ENCODE measurements at places on chromosomes 1 and 21. TPM values are rescaled to one million over a fixed set of nuclear protein-coding genes. Genes with fewer than 3 reads are reported as not detected.

Gene KRTAP10-8
- not detected for total RNA-seq

Gene POGK
- 13.6 TPM for total RNA-seq

Gene SLX9
- total RNA-seq, result 14.5 TPM

Gene KCNA10
- not detected for total RNA-seq

Gene KCNN3
- 0.49 TPM for total RNA-seq

Gene GNAT2
- not detected for total RNA-seq

Gene FAM110D
- 1.1 TPM for total RNA-seq

Gene ZBED6
- total RNA-seq, result 7.0 TPM

Gene RAVER2
- total RNA-seq, result 5.3 TPM

Gene GBP5
- 0.60 TPM for total RNA-seq

GRCh38 chr1:150514260-150514659, 1.3 kb upstream of the FALEC start:
- DNase-seq, result no peak

DNA sequence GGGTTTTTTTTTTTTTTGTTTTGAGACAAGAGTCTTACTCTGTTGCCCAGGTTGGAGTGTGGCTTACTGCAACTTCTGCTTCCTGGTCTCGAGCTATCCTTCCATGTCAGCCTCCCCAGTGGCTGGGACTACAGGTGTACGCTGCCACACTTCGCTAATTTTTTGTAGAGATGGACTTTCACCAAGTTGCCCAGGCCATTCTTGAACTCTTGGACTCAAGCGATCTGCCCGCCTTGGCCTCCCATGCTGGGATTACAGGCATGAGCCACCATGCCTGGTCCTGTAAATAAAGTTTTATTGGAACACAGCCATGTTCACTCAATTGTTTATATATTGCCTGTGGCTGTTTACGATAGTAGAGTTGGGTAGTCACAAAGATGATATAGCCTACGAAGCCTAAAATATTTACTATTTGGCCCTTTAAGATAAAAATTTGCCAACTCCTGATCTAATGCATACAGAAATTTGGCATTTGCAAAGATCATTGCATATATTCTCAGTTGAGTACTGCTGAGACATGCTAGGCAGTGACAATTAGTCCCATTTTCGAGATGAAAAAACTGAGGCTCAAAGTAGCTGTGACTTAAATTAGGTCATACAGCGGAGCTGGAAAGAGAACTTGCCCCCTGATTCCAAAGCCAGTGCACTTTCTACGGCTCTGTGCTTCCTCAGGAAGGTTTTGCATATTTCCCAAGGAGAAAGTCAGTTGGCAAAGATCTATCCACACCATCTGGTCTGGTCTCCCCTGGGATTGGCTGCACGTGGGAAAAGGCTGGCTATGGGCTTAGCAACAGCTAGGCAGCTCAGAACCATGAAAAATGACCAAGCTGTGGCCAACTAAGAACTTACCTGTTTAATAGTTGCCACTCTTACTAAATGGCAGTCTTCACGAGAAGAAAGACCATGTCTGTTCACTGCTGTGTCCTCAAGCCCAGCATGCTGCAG, 19.4 kb downstream of the MECR start:
- DNase-seq, result no peak

DNA sequence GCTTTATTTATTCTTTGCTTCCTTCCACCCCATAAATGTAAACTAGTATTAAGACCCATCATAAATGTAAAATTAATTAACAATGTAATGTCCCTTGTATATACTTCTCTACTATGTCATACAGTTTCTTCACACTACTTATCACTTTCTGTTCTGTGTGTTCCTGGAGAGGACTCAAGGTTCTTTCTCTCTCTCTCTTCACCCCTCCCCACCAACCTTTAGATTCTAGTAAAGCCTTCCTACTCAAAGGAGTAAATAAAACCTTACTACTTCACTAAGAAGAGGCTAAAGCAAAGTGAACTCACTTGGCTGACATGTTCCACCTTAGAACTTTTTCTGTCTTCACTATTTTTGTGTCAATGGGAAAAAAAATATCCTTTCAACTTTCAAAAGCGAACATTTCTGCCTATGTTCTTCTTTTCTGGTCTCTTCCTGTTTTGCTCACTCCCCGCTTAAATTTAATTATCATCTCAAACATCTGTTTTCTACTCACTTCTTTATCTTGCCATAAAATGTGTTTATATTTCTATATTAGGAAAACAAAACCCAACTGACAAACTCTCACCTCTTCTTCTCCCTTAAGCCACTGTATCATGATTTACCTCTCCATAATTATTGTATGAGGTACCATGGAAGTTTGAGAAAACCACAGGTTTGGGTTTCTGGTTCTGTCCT, 260.3 kb downstream of the DPYD start:
- no peak for DNase-seq

- no peak for DNase-seq
These were observed 39.2 kb downstream of the CNN3 start for GRCh38 chr1:94887603-94888171.

GRCh38 chr1:64703600-64703999, 41.3 kb upstream of the RAVER2 start:
- DNase-seq, result no peak

- DNase-seq, result no peak
These were observed 13.3 kb upstream of the ERICH3 start for GRCh38 chr1:74686928-74687327.

GRCh38 chr1:108817016-108817415, 39.9 kb downstream of the AKNAD1 start:
- no peak for DNase-seq

DNA sequence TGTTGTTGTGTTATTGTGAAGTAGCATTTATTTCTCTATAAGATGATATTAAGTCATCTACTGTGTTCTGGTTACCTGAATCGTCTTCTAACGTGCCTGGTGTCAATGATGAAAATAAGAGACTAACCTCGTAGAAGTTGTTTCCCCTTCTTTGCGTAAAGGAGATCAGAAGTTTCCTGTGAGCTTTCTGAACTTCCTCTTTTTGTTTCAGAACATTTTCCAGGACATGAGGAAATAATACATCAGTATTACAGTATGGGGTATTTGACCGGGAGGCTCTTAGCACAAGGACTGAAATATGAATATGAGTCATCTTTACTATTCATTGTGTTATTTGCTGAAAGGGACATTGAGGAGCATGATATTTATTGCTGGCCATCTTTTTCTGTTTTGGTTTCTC, 1.3 kb downstream of the ST6GALNAC3 start:
- DNase-seq, result no peak

DNA sequence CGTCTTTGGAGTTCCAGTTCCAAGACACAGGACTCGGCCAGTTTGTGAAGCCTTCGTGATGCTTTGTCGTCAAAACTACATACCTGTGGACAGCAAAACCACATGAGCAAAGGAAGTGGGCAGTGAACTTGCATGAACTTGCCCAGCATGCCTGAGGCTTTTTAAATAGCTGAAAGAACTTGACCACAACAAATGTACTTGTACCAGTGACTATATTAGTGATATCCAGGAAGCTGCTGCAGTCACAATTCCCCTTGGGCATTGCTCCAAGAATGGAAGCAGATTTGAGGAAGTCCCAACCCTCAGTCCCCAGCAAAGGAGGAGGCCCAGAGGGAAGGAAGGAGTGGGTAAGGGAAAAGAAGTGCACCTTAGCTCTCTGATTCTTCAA, 2.6 kb downstream of the FUCA1 start:
- DNase-seq, result no peak

GRCh38 chr1:205002705-205003104, 40.3 kb upstream of the CNTN2 start:
- DNase-seq, result no peak

DNA sequence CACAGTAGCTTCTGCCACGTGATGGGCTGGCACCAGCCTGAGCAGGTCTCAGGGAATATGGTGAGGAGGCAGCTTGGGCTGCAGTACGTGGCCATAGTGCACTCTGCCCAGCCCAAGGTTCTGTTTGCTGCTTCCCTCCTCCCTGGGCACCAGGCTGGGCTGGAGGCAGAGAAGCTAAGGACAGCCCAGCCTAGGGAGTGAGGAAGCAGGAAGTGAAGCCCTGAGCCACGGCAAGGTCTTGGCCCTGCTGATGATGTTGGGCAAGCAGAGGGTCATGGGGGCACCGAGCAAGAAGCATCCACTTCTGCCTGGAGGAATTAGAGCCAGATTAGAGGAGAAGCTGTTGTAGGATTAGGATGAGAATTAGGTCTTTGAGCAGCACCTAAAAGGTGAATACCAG, 326.7 kb upstream of the VAMP3 start:
- DNase-seq, result no peak

DNA sequence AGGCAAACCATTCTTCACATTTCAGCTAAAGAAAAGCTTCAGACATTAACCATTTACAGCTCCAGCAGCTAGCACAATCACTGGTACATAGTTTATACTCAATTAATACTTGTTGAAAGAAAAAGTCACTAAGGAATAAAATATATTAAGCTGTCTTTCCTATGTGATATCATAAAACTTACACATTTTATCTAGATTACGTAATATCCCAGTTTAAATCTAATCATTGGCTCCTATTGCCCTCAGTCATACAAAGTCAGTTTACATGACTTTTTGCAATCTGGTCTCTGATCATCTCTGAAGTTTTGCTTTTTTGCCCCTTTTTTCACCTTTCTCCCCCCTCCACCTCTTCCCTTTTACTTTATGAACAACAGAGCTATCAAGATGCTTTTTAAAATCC, 8.5 kb upstream of the PRRC2C start:
- no peak for DNase-seq

DNA sequence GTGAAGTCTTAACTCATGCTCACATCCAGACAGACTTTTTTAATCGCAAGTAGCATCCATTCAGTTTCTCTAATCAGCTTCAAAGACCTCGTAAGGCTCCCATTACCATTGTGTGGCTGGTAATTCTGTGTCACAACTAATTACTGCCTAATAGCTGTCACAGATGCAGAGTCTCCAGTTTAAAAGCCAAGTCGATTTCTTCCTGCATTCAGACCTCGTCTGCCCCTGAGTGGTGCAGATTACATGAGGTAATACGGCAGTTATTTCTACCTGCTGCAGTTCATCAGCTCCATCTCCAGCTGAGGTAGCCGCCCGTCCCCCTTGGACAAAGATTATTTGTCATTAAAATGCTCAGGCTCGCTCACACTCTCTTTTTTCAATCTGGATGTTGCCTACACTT, 34.4 kb upstream of the OLIG2 start:
- no peak for DNase-seq

DNA sequence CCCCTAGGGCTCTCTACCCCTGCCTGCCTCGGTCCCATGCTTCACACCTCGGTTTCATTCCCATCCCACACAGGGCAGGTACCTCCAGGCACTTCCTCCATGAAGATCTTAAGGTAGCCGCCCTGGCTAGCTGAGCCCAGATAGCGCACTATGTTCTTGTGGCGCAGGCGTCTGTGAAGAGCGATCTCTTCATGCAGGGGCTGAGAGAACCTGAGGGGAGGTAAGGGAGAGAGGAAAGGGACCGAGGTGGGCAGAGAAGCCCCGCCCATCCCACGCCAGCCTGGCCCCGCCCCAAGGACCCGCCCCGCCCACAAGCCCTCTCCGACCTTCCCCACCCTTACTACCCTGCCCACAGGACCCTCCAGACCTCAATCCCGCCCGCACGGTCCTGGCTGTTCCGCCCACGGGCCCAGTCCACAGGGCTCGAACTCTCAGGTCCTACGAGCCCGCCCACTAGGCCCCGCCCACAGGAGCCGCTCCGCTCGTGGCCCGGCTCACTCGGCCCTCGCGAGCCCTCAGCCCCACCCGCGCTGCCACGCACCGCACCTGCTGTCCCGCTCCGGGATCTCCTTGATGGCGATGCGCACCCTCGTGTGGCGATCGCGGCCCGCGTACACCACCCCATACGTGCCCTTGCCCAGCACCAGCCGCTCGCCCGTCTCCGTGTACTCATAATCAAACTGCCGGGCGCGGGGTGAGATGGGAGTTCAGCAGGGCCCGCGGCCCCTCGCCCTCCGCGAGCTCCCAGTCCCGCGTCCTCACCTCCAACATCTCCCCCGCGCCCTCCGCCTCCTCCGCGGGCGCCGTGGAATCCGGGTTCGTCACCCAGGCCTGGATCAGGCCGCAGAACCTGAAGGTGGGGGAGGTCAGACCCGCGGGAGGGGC, 6.4 kb downstream of the MAP3K6 start:
- DNase-seq, result no peak

DNA sequence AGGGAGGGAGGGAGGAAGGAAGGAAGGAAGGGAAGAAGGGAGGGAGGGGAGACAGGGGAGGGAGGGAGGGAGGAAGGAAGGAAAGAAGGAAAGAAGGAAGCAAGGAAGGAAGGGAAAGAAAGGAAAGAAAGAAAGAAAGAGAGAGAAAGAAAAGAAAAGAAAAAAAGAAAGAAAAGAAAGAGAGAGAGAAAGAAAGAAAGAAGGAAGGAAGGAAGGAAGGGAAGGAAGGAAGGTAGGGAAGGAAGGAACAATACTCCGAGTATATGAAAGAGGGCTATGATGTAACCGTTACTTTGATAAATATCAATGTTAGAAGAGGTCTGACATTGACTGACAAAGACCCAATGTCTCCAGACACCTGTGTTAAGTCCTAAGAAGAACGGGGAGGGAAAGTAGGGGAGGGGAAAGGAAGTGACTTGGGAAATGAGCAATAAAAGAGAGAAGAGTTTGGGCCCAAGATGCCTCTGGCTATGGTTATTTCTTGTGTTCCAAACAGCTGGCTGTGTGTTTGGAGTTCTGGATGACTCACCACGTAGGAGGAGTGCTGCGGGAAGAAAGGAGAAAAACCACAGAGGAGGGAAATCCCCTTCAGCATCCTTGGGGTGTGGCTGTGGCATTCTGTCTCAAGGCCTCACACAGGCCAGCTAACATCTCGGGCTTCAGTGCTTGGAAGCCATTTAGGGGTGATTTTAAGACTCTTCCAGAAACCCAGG, 37.0 kb upstream of the RXRG start:
- DNase-seq, result no peak

DNA sequence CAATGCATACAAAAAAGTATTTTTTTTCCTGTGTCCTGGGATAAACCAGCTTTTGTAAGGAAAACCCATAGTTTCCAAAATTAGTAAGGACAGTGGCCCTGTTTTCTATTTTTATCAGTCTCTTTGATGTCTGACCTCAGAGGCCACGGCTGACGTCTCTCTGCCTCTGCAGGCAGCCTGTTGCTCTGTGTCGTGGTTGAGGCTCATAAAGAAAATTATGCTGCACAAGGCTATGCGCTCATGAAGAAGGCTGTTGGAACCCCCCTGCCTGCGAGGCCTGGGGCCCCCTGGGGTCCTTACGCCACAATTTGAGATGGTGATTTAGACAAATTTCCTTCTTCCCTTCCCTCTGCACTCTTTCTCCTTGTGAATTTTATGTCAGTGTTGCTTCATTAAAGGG, 48.9 kb downstream of the AGPAT3 start:
- peak; percentile 12 for DNase-seq

DNA sequence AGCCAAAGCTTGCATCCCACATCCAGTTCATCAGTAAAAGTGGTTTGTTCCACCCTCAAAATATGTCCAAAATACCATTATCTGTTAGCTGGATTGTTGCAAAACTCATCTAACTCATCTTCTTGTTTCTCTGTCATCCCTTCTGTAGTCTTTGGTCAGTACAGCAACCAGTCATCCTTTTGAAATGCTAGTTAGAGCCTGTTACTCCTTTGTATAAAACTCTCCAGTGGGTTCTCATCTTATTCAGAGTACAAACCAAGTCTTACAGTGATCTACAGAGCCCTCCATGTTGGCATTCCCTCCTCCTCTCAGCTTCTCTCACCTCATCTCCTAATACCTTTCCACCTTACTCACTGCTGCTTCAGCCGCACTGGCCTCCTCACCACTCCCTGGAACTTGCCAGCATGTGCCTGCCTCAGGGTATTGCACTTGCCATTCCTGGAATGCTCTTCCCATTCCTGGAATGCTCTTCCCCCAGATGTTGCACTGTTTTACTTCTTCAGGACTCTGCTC, 70.6 kb downstream of the LAMC1 start:
- no peak for DNase-seq

All from pancreas (tissue), 10 donors.